ENCODE measurements at places on chromosomes 12 and 14. TPM values are rescaled to one million over a fixed set of nuclear protein-coding genes. Genes with fewer than 3 reads are reported as not detected.

- no peak for DNase-seq
Measured at GRCh38 chr12:98514982-98515286, 456 bp upstream of the TMPO start.

DNA sequence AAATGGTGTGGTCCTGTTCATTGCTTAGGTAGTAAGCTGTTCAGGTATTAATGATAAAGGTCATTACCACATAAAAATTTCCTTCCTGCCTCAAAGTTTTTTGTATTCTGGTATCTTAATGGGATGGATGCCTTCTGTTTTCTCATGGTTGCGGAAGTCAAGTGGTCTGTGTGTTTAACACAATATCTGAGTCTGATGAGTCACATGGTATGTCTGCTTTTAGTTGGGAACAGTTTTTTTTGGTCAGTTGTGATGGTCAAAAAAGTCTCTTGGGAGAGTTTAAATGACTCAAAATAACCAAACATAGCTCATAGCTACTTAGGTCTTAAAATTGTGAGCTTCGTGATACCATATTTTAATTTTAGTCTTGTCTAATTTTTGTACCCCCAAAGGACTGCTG, 40.7 kb downstream of the STK38L start:
- DNase-seq: no peak

DNA sequence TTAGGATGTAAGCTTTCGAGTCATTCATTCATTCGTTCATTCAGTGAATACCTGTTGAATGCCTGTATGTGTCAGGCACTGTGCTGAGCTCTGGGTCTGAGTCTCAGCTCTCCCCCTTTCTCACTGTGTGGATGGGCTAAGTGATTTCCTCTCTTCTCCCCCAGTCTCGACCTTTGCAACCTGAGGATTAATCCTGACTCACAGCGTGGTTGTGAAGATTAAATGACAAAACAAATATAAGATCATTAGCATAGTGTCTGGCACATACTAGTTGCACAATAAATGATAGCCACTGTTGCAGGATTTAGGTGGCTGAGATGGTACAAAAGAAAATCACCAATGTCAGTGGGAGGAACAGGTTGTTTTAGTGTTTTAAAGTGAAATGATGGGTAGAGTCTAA, 136.7 kb downstream of the GPR135 start:
- DNase-seq: no peak

- DNase-seq: no peak
Measured at GRCh38 chr12:67714648-67715047, 66.1 kb downstream of the DYRK2 start.

DNA sequence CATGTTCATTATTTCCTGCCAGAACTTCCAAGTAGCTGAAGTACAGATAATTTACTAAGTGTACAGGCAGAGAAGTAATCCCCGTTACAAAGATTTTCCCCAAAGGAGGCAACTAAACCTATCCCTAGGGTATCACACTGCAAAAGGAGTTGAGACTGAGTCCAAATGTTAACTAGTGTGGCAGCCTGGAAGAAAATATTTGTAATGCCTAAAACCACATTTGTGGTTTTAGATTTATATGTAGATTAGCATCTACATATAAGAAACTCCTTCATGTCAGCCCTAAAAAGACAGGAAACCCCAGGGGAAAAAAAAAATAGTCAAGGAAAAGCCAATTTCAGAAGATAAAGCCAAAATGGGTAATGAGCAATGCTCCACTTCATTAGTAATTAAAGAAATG, 1.4 kb upstream of the RNASE12 start:
- DNase-seq: no peak

DNA sequence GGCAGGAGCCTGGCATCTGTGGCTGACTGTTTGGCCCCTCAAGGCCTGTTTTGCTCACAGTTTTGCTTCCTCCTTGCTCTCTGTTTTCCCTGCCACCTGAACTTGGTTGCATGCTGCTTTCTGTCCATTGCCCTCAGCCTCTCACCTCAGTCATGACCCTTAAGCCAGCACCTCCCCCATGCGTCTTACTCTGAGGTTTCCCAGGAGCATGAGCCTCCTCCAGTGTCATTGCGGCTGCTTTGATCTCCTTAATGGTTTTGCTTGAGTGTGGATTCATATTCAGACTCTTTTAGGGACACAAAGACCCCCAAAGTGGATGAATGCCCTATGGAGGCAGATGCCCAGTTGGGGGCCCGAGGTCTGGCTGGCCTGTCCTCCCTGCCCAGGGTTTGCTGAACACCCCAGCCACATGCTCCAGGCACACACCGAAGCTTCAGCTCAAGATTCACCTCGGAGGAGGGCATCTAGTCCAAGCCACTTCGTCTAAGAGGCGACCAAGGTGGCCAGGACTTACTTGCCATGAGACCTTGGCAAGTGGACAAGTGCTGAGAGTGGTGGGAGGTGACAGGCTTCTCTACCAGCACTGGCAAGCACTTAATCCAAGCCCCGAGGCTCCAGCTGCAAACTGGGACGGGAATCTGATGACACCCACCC, 95.4 kb upstream of the DIO3 start:
- DNase-seq: no peak

- DNase-seq: peak; percentile 98
Measured at GRCh38 chr14:89214221-89214965, 202.6 kb downstream of the FOXN3 start.

GRCh38 chr14:78933166-78933565, 763.0 kb downstream of the NRXN3 start:
- no peak for DNase-seq

DNA sequence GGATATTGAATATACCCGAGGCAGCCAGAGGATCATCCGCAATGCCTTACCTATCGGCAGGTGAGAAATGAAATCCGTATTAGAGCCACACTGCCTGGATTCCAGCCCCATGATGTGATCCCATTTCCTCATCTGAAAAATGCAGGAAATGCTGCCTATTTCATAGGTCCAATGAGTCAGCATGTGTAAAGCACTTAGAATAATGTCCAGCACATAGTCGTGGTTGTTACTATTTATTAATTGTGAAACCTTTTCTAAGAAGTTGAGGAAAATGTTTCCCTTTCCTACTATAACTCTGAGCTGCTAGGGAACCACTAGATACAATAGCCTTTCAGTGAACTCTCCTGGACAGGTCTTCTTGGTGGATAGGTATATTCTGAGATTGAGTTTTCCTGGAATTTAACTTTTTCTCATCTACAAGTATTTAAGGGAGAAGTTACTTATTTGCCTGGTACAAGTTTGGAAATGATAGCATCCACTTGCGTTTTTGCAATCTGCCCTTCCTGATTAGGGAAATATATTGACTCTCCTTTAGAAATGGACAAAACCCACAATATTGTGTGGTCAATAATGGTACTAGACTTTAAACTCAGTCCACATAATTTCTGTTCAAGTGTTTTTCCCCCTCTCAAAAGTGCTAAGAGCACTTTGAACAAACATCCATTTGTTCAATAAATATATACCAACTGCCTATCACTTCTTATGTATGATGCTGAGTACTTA, 12.2 kb downstream of the POLR3B start:
- no peak for DNase-seq

GRCh38 chr12:118513611-118514010, 137.3 kb downstream of the SUDS3 start:
- DNase-seq: no peak

DNA sequence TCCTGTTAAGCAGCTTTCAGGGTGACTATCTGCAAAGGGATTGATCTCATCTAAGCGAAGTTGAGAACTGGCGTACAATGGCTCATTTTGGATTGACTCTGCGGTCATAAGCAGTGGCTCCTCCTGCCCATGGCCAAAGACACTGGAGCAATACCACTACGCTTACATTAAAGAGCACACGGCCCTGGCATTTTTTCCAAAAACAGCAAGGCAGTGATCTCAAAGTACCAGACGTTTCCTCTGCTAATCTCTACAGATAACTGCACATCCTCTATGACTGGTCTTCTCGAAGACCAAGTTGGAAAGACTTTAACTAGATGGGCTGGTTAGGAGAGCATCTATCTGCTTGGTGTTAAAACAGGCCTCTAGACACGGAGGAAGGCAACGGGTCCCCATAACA, 2.7 kb downstream of the PITPNM2 start:
- no peak for DNase-seq

GRCh38 chr12:51622564-51622963, 31.5 kb downstream of the SCN8A start:
- no peak for DNase-seq

- DNase-seq: no peak
Measured at GRCh38 chr12:10331642-10332239, 24.1 kb downstream of the KLRD1 start.

GRCh38 chr12:82893896-82894295, 207.2 kb downstream of the TMTC2 start:
- no peak for DNase-seq

DNA sequence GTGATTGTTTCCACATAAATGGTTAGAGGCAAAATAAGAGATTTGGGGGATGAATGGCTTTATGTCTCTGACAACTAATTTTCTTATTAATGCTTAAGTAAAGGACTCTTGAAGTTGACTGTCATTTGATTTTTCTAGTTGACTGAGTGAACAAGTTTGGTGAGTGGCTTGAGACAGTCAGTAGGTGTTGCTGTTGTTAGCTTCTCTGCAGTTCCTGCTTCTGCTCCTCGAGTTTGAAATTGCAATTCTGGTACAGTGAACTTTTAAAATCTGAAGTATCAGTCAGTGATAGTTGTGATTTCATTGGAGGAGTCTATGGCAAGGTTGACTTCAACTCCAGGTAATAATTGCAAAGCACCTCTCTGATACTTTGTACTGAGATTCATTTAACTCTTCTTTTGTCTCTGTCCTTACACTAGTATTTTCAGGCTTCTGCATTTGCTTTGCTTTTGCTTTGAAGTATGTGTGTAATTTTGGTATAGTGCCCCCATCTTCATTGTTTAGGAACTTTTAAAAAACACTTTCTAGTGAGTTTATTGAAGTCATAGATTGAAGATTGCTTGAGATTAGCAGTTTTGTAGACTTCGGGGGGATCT, 415.5 kb downstream of the PCNX1 start:
- peak; percentile 17 for DNase-seq

DNA sequence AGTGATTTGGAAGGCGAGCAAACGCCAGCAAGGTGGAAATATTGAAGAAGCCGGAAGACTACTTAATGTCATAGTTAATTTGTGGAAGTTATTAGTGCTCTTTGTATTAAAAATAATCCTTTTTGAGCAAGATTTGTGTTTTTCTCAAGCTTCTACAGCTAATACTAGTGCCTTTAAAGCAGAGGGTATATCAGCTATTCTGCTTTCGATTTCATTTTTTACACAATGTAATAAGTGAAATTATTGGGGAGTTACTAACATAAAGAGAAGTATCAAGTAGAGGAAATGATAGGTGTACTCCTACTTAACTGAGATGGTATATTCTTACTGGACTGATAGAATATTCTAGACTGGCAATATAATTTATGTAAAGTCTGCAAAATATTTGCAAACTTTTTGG, 392.4 kb upstream of the DCN start:
- no peak for DNase-seq

GRCh38 chr12:62438098-62438692, 28.4 kb upstream of the MON2 start:
- DNase-seq: peak; percentile 65

GRCh38 chr14:94278731-94279130, 14.3 kb downstream of the SERPINA10 start:
- no peak for DNase-seq

- no peak for DNase-seq
Measured at GRCh38 chr14:65287264-65288131, 125.0 kb upstream of the FUT8 start.

Gene POTEM
- not detected for total RNA-seq

Gene RERGL
- 7.1 TPM for total RNA-seq

Gene RNASE3
- not detected for total RNA-seq

Gene C12orf50
- total RNA-seq: not detected

Gene STAB2
- 0.27 TPM for total RNA-seq

Gene MMP19
- 2.7 TPM for total RNA-seq

Gene RIMBP2
- 0.46 TPM for total RNA-seq

Gene COL2A1
- not detected for total RNA-seq

Gene PTGDR
- total RNA-seq: 1.2 TPM

Gene NXPH4
- not detected for total RNA-seq
